ENCODE measurements at places on chromosomes 4 and X. TPM values are rescaled to one million over a fixed set of nuclear protein-coding genes. Genes with fewer than 3 reads are reported as not detected.

- no peak overlapping the region for H3K4me3 ChIP-seq
- H3K27ac ChIP-seq: no peak overlapping the region
- no peak for DNase-seq
- no peaks in the 10 kb centered on the region for H3K36me3 ChIP-seq
Observed at GRCh38 chr4:80507507-80507906, 172.0 kb downstream of the CFAP299 start.

GRCh38 chr4:38084877-38085711, 124.9 kb downstream of the PTTG2 start:
- no peaks in the 10 kb centered on the region for H3K27me3 ChIP-seq
- peaks cover 27% of the 10 kb centered on the region for H3K4me1 ChIP-seq
- H3K4me3 ChIP-seq: peak overlapping the region; percentile 16
- no peak for DNase-seq

GRCh38 chrX:149819371-149819770, 37.6 kb downstream of the MAGEA9 start:
- H3K27me3 ChIP-seq: no peaks in the 10 kb centered on the region
- no peak overlapping the region for H3K4me3 ChIP-seq
- no peak overlapping the region for H3K27ac ChIP-seq
- no peaks in the 10 kb centered on the region for H3K4me1 ChIP-seq
- DNase-seq: no peak
- H3K36me3 ChIP-seq: no peaks in the 10 kb centered on the region

DNA sequence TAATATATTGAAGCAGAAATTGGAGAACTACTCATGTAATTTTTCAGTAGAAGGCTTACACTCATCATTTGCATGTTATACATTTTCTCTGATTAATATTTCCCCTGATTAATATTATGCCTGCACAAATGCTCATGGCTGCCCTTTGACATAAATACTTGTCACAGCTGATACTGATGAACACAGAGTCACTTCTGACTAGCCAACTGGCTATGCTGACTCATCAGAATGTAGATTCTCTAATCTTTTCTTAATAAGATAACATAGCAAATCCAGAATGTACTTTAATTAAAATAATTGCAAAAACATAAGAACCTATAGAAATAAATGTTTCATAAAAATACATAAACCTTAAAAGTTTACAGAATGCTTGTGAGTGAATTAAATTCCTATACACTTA, 52.4 kb upstream of the C4orf54 start:
- H3K36me3 ChIP-seq: no peaks in the 10 kb centered on the region
- no peaks in the 10 kb centered on the region for H3K27me3 ChIP-seq
- peaks cover 8% of the 10 kb centered on the region for H3K4me1 ChIP-seq
- peak overlapping the region; percentile 53 for H3K27ac ChIP-seq
- H3K4me3 ChIP-seq: no peak overlapping the region

DNA sequence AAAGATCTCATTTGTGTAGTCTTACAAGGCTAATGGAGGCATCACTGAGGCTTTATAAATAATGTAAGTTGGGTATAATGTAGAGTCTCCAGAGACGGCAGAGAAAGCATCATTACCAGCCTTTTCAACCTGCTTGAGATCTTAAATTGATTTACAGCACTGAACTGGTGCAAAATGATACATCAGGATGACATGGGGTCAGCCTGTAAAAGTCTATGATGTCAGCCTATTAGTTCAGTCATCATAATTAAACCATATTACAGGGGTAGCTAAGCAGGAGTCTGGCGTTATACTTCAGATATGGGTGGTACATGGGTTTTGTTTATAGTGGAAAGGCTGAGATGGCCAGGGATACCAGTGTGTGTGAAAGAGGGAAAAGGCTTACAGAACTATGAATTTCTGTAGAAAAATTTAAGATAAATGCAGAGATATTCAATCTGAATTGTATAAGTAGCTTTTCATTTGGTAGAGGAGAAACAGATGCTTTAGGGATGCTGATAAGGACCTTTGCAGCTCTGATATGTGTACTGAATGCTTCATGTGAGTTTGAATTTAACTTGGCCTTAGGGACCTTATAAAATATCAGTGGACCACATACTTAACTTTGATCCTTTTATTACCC, 2.7 kb downstream of the SMAD1 start:
- H3K4me3 ChIP-seq: peak overlapping the region; percentile 98
- peaks cover 67% of the 10 kb centered on the region for H3K4me1 ChIP-seq
- H3K27ac ChIP-seq: peak overlapping the region; percentile 99
- H3K36me3 ChIP-seq: no peaks in the 10 kb centered on the region

DNA sequence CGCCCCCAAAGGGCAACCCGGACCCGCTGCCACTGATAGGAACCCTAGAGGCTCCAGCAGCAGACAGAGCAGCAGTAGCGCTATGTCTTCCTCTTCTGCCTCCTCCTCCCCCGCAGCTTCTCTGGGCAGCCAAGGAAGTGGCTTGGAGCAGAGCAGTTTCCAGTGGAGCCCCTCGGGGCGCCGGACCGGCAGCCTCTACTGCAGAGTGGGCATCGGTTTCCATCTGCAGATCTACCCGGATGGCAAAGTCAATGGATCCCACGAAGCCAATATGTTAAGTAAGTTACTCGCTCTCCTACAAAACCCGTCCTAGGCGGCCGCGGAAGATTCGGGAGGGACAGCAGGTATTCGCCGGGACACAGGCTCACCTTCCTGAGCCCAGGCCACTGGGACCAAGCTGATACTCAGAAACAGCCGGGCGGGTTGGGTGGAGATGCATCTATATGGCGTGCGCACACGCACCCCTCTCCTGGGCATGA, 477 bp downstream of the FGF5 start:
- H3K36me3 ChIP-seq: no peaks in the 10 kb centered on the region
- peaks cover 7% of the 10 kb centered on the region for H3K4me1 ChIP-seq
- peaks cover 31% of the 10 kb centered on the region for H3K27me3 ChIP-seq
- no peak overlapping the region for H3K27ac ChIP-seq
- DNase-seq: no peak

DNA sequence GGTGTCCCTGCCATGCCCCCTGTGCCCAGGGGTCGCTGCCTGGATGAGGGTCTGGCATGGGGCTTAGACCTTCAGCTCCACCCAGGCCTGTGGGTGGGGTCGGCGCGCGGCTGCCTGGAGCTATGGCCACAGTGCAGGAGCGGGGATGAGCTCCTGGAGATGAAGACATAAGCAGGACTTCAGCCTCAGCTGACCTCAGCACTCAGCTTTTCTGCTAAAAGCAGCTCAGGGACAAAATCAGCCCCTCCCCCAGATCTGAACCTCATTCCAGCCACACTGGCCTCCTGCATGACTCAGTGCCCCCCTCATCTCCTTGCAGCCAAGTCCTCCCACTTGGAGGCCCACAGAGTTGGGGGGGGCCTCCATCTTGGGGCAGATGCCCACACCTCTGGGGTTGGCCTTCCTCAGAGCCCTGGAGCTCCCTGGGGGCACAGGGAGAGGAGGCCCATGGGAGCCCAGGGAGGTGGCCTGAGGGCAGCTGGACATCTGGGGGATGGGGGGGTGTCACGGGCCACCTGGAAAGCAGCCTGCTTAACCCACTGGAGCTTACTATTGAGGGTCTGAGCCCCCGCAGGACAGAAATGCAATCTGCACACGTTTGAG, 19.4 kb upstream of the CPLX1 start:
- DNase-seq: peak; percentile 39
- H3K27me3 ChIP-seq: no peaks in the 10 kb centered on the region
- no peak overlapping the region for H3K27ac ChIP-seq
- no peaks in the 10 kb centered on the region for H3K4me1 ChIP-seq

- H3K4me1 ChIP-seq: no peaks in the 10 kb centered on the region
- no peak overlapping the region for H3K27ac ChIP-seq
- DNase-seq: no peak
- no peak overlapping the region for H3K4me3 ChIP-seq
- H3K27me3 ChIP-seq: no peaks in the 10 kb centered on the region
Observed at GRCh38 chrX:107632346-107632745, 4.0 kb downstream of the PRPS1 start.

DNA sequence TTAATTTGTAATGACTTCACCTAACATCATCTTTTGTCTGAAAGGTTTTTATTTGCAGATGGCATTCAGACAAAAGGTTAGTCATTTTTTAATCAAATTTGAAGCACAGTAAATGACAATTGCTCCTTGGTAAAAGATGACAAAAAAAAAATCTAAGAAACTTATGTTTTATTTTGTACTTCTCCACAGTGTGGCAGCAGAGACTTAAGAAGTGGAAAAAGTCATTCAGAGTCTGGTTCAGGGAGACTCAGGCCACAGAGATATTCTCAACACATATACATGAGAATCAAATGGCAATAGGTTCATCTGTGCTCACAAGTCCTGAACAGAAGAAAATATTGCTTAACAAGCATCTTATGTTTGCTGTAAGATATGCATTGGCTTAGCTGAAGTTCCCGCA, 436.2 kb downstream of the KCNIP4 start:
- H3K4me3 ChIP-seq: no peak overlapping the region
- DNase-seq: no peak
- no peak overlapping the region for H3K27ac ChIP-seq
- H3K4me1 ChIP-seq: no peaks in the 10 kb centered on the region
- H3K27me3 ChIP-seq: no peaks in the 10 kb centered on the region

GRCh38 chr4:16508968-16509367, 282.7 kb upstream of the TAPT1 start:
- H3K4me3 ChIP-seq: no peak overlapping the region
- H3K27me3 ChIP-seq: no peaks in the 10 kb centered on the region
- no peak overlapping the region for H3K27ac ChIP-seq
- H3K4me1 ChIP-seq: no peaks in the 10 kb centered on the region
- H3K36me3 ChIP-seq: no peaks in the 10 kb centered on the region

DNA sequence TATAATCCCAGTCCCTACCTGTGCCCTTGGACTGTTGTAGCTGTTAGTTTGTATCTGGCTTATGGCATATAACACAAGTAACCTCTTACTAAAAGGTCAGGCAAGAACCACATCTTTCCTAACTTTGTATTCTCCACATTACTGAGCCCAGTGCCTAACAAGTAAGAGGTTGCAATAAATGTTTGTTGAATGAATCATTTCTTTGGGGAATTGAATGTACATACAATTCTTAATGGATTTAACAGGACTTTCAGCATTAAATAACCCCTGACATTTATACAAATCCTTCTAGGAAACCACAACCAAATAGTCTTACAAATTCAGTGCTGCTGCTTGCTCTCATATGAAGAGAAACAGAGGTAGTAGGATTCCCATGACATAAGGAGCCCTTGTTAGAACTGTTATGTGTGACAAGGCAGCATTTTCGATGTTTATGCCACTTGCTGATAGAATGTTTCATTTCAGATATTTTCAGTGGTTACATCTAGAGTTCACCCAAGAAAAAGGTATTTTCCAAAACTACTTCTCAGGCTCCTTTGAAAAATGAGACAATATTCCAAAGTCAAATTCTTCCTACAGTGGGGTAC, 62.0 kb downstream of the MBNL3 start:
- no peak overlapping the region for H3K4me3 ChIP-seq
- no peaks in the 10 kb centered on the region for H3K36me3 ChIP-seq
- no peaks in the 10 kb centered on the region for H3K4me1 ChIP-seq
- no peak overlapping the region for H3K27ac ChIP-seq
- no peaks in the 10 kb centered on the region for H3K27me3 ChIP-seq

DNA sequence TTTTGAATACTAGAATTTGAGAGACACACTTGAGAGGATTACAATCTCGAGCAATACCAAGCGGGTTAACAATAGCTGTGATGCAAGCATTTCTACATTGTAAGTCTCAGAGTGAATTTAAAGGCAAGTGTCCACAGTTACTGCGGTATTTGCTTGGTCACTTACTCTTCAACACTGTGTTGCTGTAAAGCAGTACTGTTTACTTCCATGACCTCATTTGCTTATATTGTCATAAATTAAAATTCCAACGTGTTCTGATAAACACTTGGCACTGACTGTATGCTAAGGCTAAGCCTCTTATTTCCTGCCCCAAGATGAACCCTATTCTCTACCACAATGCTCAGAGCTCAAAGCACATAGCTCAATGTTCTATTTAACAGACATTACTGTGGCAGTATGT, 11.1 kb downstream of the EXOC1L start:
- peaks cover 9% of the 10 kb centered on the region for H3K27me3 ChIP-seq
- H3K4me3 ChIP-seq: no peak overlapping the region
- DNase-seq: no peak
- no peak overlapping the region for H3K27ac ChIP-seq

- no peak for DNase-seq
- H3K4me3 ChIP-seq: no peak overlapping the region
- H3K27me3 ChIP-seq: no peaks in the 10 kb centered on the region
Observed at GRCh38 chrX:68999931-69000330, 165.3 kb downstream of the PJA1 start.

DNA sequence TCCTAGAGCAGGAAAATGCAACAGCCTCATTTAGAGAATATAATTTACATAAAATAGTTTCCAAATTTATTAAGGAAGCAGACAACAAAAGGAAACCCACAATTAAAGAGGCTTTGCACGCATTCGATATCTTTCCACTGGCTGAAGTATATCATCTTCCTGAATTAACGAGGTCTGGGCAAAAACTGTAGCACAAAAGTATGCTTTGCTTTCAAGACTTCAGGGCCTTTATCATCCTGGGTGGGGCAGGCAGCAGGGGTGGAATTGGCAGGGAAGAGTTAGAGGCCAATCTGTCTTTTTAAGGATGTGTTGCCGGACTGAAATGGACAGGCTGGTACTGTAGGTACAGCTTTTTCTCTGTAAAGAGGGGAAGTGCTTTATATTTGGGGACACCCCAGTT, 17.0 kb upstream of the STX18 start:
- no peak overlapping the region for H3K27ac ChIP-seq
- H3K27me3 ChIP-seq: no peaks in the 10 kb centered on the region
- H3K36me3 ChIP-seq: no peaks in the 10 kb centered on the region
- H3K4me3 ChIP-seq: no peak overlapping the region
- H3K4me1 ChIP-seq: no peaks in the 10 kb centered on the region

DNA sequence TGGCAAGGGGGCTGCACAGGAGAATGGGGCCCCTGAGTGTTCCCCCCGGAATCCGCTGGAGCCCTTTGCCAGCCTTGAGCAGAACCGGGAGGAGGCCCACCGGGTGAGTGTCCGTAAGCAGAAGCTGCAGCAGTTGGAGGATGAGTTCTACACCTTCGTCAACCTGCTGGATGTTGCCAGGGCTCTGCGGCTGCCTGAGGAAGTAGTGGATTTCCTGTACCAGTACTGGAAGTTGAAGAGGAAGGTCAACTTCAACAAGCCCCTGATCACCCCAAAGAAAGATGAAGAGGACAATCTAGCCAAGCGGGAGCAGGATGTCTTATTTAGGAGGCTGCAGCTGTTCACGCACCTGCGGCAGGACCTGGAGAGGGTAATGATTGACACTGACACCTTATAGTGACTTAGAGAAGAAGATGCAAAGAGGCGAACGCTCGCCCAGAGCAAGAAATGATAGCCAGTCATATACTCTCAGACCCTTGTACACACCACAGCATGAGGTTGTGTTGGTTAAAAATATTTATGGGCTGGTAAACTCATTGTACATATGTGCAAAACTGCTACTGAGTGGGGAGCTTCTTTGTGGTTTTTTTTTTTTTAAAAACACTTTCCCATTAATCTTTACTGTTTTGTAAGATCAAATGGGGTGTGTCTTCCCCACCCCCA, 52.5 kb downstream of the JADE1 start:
- no peaks in the 10 kb centered on the region for H3K27me3 ChIP-seq
- no peak for DNase-seq
- no peak overlapping the region for H3K4me3 ChIP-seq
- peaks cover 18% of the 10 kb centered on the region for H3K4me1 ChIP-seq
- H3K36me3 ChIP-seq: peaks cover 3% of the 10 kb centered on the region

HSPA4L gene
- 2.7 TPM for total RNA-seq

PRDX4 gene
- total RNA-seq: 15.4 TPM

DCAF12L1 gene
- total RNA-seq: not detected

WDR45 gene
- 82.3 TPM for total RNA-seq

GAGE12F gene
- not detected for total RNA-seq
